ENCODE measurements at places on chromosomes 7 and 10. TPM values are rescaled to one million over a fixed set of nuclear protein-coding genes. Genes with fewer than 3 reads are reported as not detected.

Gene ZNF25
- 6.4 TPM for total RNA-seq

- no peak overlapping the region for H3K4me3 ChIP-seq
- no peaks in the 10 kb centered on the region for H3K36me3 ChIP-seq
- peaks cover 8% of the 10 kb centered on the region for H3K4me1 ChIP-seq
- H3K27ac ChIP-seq = no peak overlapping the region
- DNase-seq = no peak
These were observed 19.1 kb downstream of the SKIDA1 start for GRCh38 chr10:21506351-21506750.

Gene AMZ1
- 14.6 TPM for total RNA-seq

Gene SH2D4B
- total RNA-seq = 0.12 TPM

DNA sequence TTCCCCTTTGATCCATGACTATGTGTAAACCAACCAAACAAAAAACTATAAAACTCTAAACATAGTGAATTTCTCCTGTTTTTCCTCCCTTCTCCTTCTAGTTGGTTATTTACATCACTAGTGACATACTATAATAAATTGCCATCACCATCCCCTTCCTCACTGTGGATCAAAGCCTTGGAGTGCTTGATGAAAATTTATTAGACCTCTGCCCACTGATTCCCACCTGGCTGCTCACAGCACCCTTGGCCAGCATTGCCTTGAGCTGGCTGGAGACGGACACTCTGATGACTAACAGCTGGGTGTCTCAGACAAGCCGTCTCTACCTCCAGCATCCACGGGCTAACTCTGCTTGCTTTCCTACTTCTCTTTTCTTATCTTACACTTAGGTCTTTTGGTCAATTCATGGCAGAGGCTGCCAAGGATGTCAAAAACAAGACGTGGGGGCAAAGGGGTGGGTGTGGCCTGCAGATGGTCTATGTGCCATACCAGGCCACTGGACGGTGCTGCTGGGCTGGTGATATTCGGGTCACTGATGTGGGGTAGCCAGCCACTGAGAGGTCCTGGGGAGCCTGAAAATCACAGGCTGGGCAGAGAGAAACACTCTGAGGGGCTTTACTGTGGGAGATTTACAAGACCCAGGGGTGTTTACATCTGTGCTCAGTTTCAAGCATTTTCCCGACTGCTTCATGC is 207.8 kb downstream of the TAX1BP1 start:
- DNase-seq = no peak
- H3K27ac ChIP-seq = no peak overlapping the region
- no peaks in the 10 kb centered on the region for H3K27me3 ChIP-seq

Gene COBL
- total RNA-seq = not detected

GRCh38 chr7:159331462-159331861 is 186.8 kb upstream of the VIPR2 start:
- no peaks in the 10 kb centered on the region for H3K27me3 ChIP-seq
- no peak overlapping the region for H3K27ac ChIP-seq
- no peak overlapping the region for H3K4me3 ChIP-seq

Gene C10orf105
- not detected for total RNA-seq

Gene SGPL1
- total RNA-seq = 46.2 TPM

Gene ENTPD7
- total RNA-seq = 6.0 TPM

Gene SPDYE3
- total RNA-seq = not detected

- no peak overlapping the region for H3K27ac ChIP-seq
- DNase-seq = no peak
- no peaks in the 10 kb centered on the region for H3K36me3 ChIP-seq
- no peaks in the 10 kb centered on the region for H3K4me1 ChIP-seq
- H3K27me3 ChIP-seq = no peaks in the 10 kb centered on the region
These were observed 251.4 kb upstream of the ZMIZ1 start for GRCh38 chr10:78817361-78817760.

Gene IFIT3
- total RNA-seq = 4.0 TPM

- no peak overlapping the region for H3K4me3 ChIP-seq
- H3K27me3 ChIP-seq = no peaks in the 10 kb centered on the region
- H3K36me3 ChIP-seq = no peaks in the 10 kb centered on the region
- H3K27ac ChIP-seq = no peak overlapping the region
These were observed 124.8 kb downstream of the CNNM2 start for GRCh38 chr10:103042908-103043307.

DNA sequence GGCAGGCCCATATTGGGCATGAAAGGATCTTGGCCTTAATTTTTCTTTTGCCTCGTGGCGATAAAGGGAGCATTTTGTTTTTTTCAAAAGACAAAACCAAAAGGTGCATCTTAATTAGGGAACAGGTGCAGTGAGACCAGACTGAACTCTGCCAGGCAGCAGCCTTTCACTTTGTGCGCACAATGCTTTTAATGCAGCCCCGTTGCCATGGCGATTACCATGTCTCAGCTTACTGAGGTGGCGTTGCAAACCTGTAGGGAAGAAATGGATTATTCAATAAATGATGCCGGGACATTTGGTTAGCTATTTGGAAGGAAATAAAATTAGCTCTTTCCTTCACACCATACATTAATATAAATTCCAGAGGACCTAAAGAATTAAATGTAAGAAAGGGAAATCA is 61.9 kb downstream of the MYL10 start:
- no peaks in the 10 kb centered on the region for H3K4me1 ChIP-seq
- peaks cover 8% of the 10 kb centered on the region for H3K27me3 ChIP-seq
- H3K36me3 ChIP-seq = no peaks in the 10 kb centered on the region
- DNase-seq = no peak
- H3K27ac ChIP-seq = no peak overlapping the region

Gene HABP2
- total RNA-seq = 0.10 TPM

Gene OGA
- total RNA-seq = 442 TPM

GRCh38 chr10:132994185-132994796 is 51.9 kb upstream of the CFAP46 start:
- no peak for DNase-seq
- H3K4me3 ChIP-seq = no peak overlapping the region
- no peaks in the 10 kb centered on the region for H3K36me3 ChIP-seq
- H3K4me1 ChIP-seq = no peaks in the 10 kb centered on the region

GRCh38 chr7:156661637-156662036 is 21.1 kb downstream of the RNF32 start:
- no peaks in the 10 kb centered on the region for H3K4me1 ChIP-seq
- no peaks in the 10 kb centered on the region for H3K27me3 ChIP-seq
- no peak overlapping the region for H3K27ac ChIP-seq

Gene SH2B2
- 47.7 TPM for total RNA-seq

Gene LRIT2
- total RNA-seq = not detected

GRCh38 chr7:18754766-18755165 is 259.2 kb downstream of the HDAC9 start:
- H3K36me3 ChIP-seq = no peaks in the 10 kb centered on the region
- DNase-seq = no peak
- H3K4me1 ChIP-seq = no peaks in the 10 kb centered on the region
- no peaks in the 10 kb centered on the region for H3K27me3 ChIP-seq
- H3K4me3 ChIP-seq = no peak overlapping the region
- no peak overlapping the region for H3K27ac ChIP-seq

GRCh38 chr7:70344726-70345125 is 746.5 kb downstream of the AUTS2 start:
- H3K4me1 ChIP-seq = peaks cover 10% of the 10 kb centered on the region
- DNase-seq = no peak
- no peak overlapping the region for H3K27ac ChIP-seq
- H3K36me3 ChIP-seq = no peaks in the 10 kb centered on the region

DNA sequence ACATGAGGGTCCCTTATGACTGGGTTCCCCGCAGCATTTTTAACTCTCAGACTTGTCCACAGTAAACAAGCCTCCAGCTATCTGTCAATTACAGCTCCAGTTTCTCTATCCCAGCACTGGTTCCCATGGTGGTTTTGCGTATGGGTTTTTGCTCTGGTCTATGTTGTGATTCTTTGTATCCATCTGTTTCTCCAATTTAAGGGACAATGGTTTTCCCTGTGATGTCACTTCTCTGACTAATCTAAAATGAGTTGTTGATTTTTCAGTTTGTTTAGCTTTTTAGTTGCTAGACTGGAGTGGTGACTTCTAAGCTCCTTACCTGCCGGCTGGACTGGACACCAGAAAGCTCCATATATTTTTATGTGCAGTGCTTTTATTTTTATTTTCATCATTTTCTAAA is 303.7 kb downstream of the INHBA start:
- no peak overlapping the region for H3K27ac ChIP-seq
- H3K4me3 ChIP-seq = no peak overlapping the region
- no peaks in the 10 kb centered on the region for H3K27me3 ChIP-seq

DNA sequence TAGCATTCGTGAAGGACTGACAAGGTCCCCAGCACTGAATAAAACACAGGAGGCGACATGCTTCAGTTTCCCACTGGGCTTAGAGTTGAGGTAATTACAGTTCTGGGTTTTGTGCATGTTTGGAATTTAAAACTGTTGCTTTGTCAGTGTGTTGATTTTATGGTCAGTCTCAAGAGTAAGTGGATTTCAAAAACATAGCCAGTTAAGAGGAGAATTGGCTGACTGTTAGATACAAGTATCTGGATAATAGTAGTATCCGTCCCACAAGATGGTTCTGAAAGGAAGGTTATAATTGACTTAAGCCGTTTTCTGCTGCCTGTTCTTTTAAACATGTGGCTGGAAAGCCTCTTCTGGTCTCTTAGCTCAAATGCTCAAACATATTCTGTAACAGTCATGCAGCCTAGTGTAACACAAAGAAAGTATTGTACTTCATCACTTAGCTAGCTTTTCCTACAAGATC is 170.9 kb downstream of the POLR1F start:
- no peak overlapping the region for H3K4me3 ChIP-seq
- no peaks in the 10 kb centered on the region for H3K36me3 ChIP-seq
- no peak for DNase-seq
- no peaks in the 10 kb centered on the region for H3K27me3 ChIP-seq

GRCh38 chr7:105745681-105746330 is 130.6 kb downstream of the ATXN7L1 start:
- H3K4me1 ChIP-seq = peaks cover 14% of the 10 kb centered on the region
- H3K27me3 ChIP-seq = no peaks in the 10 kb centered on the region
- no peak overlapping the region for H3K4me3 ChIP-seq
- no peak overlapping the region for H3K27ac ChIP-seq
- no peaks in the 10 kb centered on the region for H3K36me3 ChIP-seq
- no peak for DNase-seq

DNA sequence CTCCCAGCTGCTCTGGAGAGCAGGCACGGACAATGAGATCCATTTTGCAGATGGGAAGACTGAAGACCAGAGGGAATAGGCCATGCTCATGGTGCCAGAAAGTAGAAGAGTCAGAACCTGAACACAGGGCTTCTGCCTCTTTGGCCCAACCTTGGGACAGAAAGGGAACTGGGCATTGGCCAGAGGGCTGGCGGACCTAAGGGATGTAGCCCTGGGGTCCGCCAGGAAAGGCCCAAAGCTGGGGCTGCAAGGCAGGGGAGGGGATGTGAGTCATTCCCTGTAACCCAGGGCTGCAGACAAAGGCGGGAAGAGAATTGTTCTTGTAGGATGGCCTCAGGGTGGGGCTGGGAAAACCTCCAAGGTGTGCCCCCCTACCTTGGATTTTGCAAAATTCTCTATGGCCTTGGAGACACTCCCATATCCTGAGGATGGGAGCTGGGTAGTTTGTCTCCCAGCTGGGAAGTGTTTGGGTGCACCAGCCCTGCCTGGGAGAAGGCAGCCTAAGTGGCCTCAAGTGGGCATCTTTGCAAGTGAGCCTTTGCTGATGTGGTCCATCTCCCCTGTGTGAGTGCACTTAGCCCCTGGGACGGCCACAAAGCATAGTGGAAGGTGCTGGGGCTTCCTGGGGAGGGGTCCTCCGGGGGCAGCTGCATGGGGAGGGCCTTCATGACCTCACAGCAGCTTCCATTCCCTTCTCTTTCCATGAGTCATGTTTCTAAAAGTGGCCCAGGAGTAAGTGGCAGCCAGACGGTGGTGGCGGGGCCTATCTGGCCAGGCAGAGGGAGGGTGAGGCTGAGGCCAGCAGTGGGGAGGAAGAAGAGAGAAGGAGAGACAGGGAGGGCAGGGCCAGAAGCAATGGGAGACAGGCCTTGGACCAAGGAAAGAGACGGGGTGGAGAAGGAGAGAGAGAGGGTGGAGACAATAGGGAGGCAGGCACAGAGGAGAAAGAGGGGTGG is 9.2 kb downstream of the AQP1 start:
- no peak for DNase-seq
- H3K4me1 ChIP-seq = no peaks in the 10 kb centered on the region
- no peaks in the 10 kb centered on the region for H3K27me3 ChIP-seq
- no peak overlapping the region for H3K27ac ChIP-seq

DNA sequence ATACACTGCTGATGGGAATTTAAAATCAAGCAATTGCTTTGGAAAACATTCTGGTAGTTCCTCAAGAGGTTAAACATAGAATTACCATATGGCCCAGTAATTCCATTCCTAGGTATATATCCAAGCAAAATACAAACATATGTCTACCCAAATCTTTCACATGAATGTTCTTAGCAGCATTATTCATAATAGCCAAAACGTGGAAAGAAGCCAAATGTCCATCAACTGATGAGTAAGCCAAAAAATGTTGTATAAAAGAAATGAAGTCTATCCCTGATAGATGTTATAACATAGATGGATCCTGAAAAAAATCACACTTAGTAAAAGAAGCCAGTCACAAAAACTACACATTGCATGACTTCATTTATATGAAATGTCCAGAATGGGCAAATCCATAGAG is 893.0 kb downstream of the SORCS3 start:
- H3K4me3 ChIP-seq = no peak overlapping the region
- no peak for DNase-seq
- no peaks in the 10 kb centered on the region for H3K27me3 ChIP-seq
- no peaks in the 10 kb centered on the region for H3K36me3 ChIP-seq

DNA sequence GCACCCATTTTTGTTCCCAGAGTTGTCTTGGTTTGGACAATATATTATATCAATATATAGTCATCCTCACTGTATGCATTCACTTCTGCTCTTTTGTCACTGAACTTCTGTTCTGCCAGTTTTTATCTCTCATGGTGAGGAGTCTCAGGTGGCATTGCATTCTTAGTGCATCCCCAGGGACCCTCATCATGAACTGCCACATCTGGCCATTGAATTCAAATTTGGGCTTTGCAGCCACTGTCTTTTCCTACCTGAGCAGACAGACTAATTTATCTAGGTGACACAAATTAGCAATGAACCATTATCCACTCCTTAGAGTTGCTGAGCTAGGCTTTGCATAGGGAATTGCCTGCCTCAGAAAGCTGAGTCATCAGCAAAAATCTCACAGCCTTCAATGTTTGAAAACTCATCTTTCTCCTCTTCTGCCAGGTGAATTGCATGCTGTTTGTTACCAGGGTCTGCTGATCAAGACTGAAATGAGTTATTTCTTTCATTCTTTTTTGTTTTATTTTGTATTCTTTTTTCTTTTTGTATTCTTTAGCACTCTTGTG is 316.8 kb upstream of the MTPN start:
- H3K4me1 ChIP-seq = no peaks in the 10 kb centered on the region
- DNase-seq = no peak
- H3K36me3 ChIP-seq = no peaks in the 10 kb centered on the region
- H3K27me3 ChIP-seq = no peaks in the 10 kb centered on the region
- H3K27ac ChIP-seq = no peak overlapping the region

- DNase-seq = no peak
- H3K4me3 ChIP-seq = no peak overlapping the region
- H3K27me3 ChIP-seq = no peaks in the 10 kb centered on the region
- peaks cover 14% of the 10 kb centered on the region for H3K4me1 ChIP-seq
- no peak overlapping the region for H3K27ac ChIP-seq
These were observed 3.3 kb upstream of the GLCCI1 start for GRCh38 chr7:7965301-7965700.

All from B cell (primary cell).